NB4 (cell line): ENCODE measurements at places on chromosomes 6 and 20.

- DNase-seq = no peak
Observed at GRCh38 chr6:6466967-6467761, 121.4 kb upstream of the LY86 start.

DNA sequence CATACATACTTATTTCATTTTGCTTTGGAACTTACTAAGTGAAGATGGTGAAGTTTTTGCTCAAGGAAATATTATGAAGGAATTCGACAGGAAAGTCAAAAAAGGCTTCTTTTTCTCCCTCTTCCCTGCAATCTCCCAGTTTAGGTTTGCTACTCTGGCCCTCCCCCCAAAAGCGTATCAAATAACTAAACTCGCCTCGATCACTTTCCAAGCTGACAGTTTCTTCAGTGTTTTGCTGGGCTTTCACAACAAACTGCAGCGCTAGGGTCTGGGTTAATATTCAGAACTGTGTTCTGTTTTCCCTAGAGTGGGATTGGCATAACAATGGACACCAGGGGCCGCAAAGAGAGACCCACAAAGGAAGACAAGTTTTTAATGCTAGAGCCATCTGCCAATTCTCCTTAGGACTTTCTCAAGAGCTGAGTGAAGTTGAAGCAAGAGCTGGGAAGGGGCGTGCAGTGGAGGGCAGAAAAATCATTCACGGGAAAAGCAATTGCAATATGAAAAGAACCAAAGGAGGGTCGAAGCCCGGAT is 57.8 kb downstream of the ATP9A start:
- DNase-seq = no peak

GRCh38 chr6:760982-761955 is 68.3 kb upstream of the EXOC2 start:
- no peak for DNase-seq

DNA sequence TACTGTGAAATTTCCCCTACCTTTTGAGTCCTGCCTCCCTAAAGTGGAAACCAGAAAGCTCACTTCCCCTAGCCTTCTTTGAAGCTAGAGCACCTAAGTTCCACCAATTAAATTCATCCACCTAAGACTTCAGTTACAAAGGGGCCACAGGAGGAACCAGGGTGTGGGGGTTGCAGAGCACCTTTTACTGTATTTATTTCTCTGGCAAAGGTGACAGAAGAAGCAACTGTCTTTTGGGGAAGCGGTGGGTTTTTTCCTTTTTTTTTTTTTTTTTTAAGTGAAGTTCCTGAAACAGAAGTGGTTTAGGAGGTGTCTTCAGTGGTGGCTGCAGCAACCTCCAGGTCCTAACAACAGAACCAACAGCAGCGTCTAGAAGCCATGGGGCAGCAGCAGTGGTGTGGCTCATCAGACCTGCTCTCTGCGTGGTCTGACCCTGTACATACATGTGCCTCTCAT is 13.1 kb downstream of the PSMB9 start:
- peak; percentile 28 for DNase-seq

GRCh38 chr6:36958775-36959554 is 4.4 kb downstream of the PI16 start:
- no peak for DNase-seq
